Stimulated activated CD4-positive, alpha-beta T cell treated with anti-CD3 and anti-CD28 coated beads, Interleukin-1b, Interleukin-23, amount 100 ng/mL, for 1 hour (primary cell): ENCODE measurements at places on chromosomes 5 and 9.

DNA sequence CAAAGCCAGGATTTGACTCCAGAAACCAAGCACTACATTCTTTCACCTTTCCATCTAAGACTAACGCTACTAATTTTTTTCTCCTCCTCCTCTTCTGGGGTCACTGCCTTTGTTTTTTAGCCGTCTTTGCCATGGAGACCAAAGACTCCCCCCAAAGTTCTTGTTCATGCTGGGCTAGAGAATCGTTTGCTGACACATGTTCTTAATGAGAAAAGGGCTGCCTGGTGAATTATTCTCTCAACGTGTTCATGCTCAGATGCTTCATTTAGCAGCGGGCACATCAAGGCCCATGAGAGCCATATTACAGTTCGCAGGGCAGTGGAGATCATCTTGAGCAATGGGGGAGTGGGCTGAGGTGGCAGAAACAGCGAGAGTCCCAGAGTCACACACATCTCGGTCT, 134.9 kb downstream of the SLIT3 start:
- DNase-seq = no peak

- DNase-seq = no peak
Observed at GRCh38 chr5:181241393-181241975, 2.2 kb downstream of the RACK1 start.

DNA sequence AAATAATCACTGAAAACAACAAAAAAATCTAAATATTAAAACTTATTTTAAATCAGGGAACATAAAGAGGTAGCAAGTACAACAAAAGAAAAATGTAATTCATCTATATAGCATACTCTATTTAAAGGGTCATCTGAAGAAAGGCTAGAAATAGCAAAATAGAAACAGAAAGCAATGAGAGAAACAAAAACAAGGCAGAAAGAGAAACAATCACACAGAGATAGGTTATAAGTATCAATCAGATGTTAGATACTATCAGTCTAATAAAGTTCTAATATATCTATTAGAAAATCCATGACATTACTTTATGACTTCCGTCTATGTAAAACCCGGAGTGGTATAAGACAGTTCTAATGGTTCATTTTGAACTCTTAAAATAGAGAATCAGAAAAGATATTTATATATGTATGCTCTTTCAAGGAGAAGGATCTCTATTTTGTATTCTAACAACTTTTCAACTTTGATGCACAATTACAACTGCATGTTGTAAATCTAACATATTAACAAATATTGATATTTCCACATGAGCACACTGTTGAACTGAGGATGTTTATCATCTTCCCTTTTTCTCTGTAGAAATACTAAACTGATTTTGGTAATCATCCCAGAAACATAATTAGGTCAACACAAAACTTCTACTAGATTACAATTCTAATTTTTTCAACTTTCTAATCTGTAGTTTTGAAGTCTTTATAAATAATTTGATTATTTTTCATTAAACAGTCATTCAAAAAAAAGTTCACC, 15.8 kb downstream of the RICTOR start:
- DNase-seq = no peak

- peak; percentile 27 for DNase-seq
Observed at GRCh38 chr9:124617477-124618141, 110.4 kb upstream of the NR5A1 start.

- no peak for DNase-seq
Observed at GRCh38 chr9:120715389-120715924, 1.2 kb upstream of the MEGF9 start.

GRCh38 chr5:73382401-73382740, 66.2 kb downstream of the FOXD1 start:
- DNase-seq = no peak

DNA sequence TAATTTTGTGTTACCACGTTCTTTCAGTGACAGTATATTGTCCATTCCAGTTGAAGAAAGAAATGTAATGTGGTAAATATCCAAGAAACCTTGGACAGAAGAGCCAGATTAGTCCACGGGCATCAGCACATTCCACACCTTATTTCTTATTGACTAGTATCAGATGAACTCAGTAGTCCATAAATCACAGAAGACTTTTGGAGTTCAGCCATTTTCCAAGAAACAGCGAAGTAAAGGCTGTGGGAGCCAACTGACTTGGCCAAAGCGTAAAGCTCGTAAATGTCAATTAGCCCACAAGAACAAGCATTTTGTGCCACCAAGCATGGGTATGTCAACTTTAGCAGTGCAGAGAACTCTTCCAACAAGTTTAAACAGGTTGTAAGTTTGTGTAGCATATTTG, 60.2 kb upstream of the STARD4 start:
- DNase-seq = no peak

DNA sequence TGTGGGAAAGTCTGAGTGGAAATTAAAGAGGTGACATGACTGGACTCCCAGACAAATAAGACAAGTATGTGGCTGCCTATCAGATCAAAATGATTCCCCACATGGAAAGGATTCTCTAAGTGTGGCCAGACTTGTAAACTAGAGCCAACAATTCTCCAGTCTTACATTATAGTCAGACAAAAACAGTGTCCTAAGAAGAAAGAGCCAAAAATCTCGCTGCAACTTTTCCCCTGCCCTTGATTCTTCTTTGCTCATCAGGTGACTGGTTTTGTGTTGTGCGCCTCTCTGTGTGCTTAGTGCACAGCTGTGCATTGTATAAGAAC, 164.2 kb upstream of the TARS1 start:
- DNase-seq = no peak

- no peak for DNase-seq
Observed at GRCh38 chr5:170173647-170174046, 59.1 kb upstream of the C5orf58 start.

GRCh38 chr9:121353241-121354061, 16.6 kb downstream of the STOM start:
- no peak for DNase-seq

DNA sequence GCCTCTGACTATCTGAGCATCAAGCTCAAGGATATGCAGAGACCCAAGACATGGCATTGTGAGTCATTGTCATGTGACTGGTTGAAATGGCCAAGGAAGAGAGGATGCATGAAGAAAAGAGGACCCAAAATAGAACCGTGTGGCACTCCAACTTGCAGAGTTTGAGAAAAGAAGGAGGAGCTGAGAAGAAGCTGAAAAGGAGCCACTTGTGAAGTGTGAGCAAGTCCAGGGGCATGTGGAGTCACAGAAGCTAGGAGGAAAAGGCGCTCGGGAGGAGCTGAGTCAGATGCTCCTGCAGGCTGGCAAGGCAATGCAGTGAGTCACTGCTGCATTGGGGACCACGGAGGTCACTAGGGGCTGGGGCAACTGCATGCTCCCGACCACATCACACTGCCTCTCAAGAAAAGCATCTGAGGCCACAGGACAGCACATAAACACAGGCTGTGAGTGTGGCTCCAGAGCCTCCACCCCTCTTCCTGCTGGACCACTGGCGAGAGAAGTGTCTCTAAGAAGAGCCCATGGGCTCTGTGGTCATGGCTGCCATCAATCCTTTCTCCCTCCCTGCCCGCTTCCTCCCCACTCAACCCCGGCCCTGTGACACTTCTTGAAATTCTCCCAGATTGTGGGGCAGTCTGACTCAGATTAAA, 197.6 kb downstream of the DRD1 start:
- DNase-seq = no peak

DNA sequence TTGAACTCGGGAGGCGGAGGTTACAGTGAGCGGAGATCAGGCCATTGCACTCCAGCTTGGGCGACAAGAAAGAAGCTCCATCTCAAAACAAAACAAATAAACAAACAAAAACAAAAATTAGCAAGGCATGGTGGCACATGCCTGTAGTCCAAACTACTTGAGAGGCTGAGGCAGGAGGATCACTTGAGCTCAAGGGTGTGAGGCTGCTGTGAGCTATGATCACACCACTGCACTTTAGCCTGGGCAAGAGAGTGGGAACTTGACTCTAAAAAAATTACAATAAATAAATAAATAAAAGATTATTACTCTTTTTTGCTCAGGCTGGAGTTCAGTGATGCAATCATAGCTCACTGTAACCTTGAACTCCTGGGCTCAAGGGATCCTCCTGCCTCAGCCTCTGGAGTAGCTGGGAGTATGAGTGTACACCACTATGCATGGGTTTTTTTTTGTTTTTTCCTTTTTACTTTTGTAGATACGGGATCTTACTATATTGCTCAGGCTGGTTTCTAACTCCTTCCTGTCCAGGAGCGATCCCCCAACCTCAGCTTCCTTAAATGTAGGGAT, 9.0 kb upstream of the DCP2 start:
- DNase-seq = no peak

DNA sequence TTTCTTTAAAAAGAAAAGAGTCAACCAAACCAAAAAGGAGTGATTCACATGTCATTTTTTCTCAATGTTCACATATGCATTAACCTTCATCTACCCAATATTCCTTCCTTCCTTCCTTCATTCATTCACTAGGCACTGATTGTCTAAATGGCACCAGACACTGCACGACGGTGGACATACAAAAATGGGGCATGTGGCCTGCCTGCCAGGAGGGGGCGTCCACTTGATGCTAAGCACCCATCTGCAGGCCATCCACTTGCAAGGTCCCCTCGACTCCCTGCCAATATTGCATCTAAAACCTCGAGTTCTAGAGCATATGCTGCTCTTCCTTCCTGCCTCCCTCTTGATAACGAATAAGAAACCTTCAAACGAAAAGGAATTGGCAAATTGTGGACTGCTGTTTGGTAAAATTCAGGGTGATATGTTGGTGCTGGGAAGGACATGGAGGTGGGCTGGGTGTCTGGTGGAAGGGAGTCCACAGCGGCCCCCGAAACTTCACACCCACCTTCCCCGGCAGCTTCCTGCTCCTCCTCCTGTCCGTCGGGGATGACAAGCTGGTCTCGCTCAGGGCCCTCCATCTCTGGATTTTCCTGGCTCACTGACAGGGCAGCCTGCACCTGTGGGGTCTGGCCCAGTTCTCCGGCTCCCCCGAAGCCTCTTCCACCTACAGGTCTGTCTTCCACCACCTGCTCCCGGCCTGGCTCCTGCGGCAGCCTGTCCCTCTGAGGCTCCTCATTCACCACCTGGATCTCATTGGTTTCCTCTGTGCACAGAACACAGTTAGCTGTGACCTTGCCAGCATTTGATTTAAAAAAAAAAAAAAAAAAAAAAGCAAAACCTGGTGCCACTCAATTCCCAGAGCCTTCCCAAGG, 64.3 kb downstream of the GOLM1 start:
- no peak for DNase-seq

DNA sequence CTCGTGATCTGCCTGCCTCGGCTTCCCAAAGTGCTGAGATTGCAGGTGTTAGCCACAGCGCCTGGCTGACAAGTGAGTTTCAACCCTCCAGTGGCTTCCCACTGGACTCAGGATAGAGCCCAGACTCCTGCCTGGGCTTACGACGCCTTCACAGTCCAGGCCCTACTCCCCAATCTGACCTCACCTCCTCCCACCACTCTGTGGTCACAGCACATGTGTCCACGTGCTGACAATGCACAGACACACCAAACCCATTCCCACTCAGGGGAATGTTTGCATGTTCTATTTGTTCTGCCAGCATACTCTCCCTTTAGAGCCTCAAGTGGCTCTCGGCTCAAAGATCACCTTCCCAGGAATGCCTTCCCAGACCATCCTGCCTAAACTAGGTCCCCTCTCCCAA, 31.1 kb upstream of the TRIM14 start:
- DNase-seq = no peak

- DNase-seq = no peak
Observed at GRCh38 chr5:133404724-133405123, 207.6 kb downstream of the FSTL4 start.

DNA sequence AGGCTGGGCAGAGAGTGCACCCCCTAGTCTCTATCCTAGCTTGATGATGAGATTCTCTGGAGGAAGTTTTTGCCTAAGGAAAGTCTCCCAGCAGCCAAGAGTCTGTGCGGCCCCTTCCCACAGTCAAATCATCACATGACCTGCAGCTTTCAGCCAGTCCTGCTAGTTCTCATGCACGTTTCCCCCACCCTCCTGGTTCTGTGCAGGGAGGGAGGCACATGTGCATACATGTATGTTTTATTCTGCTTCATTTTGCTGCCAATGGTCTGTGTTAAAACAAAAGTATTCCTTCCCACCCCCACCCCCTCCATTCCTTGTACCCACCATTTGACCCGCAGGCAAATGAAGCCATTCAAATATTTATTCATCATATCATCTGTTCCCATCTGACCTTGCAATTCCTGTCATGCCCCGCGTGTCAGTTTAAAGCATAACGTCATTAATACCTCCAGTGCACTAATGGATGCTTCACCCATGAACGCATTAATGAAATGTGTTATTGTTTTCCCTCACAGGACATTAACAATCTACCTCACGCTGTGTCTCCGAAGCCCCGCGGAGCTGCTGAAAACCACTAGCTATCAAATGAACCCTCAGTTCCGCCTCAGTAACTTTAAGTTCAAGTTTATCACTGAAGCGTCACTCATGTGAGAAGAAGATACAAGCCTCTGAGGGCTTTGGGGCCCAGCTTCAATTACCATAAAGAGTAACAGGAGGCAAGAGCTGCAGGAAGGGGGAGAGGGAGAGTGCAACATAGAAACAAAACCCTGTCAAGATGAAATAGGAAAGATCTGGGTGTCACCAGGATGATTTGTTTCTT, 139.6 kb downstream of the RASEF start:
- no peak for DNase-seq

- no peak for DNase-seq
Observed at GRCh38 chr5:160359816-160360215, 10.6 kb downstream of the C1QTNF2 start.

- DNase-seq = no peak
Observed at GRCh38 chr5:173486355-173487225, 129.9 kb downstream of the BOD1 start.

DNA sequence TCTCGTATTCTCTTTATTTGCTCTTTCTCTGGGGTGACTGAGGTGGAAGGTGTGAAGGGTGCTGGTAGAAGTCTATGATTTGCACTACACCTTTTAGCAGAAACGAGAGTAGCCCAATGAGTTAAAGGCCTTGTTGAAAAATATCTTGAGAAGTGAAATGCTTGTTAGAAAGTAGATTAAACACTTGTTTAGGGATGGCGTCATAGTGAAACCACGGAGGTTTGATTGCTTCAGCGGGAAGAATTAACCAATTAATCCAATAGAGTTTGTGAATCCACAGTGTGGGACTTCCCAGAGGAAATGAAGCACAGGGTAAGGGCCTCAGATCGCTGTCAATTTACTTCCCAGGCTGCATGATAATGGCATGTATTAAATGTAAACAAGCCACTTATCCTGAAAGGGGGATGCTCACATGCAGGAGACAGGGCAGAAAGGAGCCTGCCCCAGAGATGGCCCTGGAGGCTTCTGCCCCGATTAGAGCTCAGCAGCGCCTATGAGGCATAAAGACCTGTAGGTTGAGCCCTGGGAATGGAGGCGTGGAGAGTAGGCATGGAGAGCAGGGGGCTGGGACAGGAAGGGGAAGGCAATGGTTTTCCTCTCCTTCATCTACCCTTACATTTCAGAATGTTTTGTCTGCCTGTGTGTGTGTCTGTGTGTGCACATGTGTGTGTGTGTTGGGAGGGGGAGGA, 1.5 kb downstream of the FAM170A start:
- DNase-seq = no peak

- DNase-seq = no peak
Observed at GRCh38 chr9:10204276-10204675, 408.5 kb downstream of the PTPRD start.

- DNase-seq = no peak
Observed at GRCh38 chr5:143842920-143843319, 31.0 kb downstream of the HMHB1 start.
